ENCODE measurements at places on chromosomes 13 and 19.

GRCh38 chr13:47397739-47398138, 500.9 kb upstream of the HTR2A start:
- no peak for DNase-seq

- no peak for DNase-seq
Measured at GRCh38 chr13:79121286-79121685, 284.8 kb downstream of the RBM26 start.

- DNase-seq = no peak
Measured at GRCh38 chr13:73910733-73911132, 223.5 kb downstream of the KLF12 start.

DNA sequence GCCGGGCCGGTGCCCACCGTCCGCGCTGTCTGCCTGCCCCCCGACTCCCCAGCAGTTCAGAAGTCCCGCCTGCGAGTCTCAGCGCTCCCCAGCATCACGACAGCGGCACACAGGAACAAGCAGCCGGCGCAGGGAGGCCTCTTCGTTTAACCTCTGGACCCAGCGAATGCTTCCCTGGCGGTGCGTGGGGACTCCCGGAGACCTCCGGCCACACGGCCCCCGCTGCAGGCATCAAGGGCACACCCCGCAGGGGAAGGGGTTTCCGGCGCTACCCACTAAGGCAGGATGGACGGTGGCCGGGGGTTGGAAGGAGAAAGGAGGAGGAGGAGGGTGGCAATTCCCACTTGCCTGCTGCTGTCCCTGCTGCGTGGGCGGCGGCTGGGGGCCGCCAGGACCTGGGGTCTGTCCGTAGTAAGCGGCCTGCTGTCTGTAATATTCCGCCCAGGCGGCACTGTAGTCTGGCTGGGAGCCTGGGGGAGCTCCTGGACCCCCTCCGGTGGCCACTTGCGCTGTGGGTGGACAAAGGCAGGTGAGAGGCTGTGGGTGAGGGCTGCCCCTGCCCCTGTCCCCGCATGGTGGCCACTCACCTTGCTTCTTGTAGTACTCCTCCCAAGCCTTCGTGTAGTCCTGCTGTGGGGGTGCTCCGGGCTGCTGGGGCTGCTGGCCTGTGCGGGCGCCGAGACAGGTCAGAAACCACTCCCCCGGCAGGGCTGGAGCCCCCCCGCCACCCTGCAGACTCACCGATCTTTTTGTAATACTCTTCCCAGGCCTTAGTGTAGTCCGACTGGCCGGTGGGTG, 9.6 kb downstream of the KHSRP start:
- DNase-seq = no peak

GRCh38 chr13:66546534-66547379, 683.4 kb downstream of the PCDH9 start:
- DNase-seq = no peak

DNA sequence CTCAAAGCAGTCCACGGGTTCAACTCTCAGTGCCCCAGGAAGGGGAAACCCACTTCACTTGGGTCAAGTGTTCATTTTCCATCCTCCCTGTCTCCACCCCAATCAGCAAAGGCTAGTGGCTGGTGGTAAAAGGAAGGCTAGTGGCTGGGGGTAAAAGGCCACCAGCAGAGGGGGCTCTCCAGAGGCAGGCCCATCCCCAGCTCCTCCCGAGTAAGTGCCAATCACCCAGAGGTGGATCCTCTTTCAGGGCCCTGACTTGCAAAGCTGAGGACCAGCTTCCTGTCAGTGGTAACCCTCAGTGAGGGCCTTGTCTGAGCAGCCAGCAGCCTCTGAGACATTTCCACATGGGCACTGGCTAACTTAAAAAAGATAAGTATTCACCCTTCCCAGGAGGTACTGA, 22.0 kb upstream of the TPT1 start:
- DNase-seq = no peak

GRCh38 chr13:37868691-37869505, 674 bp downstream of the TRPC4 start:
- DNase-seq = no peak

DNA sequence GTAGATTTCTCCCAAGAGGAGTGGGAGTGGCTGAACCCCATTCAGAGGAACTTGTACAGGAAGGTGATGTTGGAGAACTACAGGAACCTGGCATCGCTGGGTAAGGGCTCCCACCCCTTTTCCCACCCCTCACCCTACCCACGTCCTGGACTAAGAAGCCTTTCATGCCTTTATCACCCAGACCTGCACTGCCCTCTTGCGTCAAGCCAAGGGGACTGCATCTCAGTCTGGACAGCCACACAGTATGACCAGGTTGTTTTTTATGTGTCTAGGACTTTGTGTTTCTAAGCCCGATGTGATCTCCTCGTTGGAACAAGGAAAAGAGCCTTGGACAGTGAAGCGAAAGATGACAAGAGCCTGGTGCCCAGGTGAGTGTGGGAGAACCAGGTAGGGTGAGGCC, 8.8 kb downstream of the ZFP28 start:
- no peak for DNase-seq

- no peak for DNase-seq
Measured at GRCh38 chr13:26370553-26370952, 116.6 kb downstream of the CDK8 start.

DNA sequence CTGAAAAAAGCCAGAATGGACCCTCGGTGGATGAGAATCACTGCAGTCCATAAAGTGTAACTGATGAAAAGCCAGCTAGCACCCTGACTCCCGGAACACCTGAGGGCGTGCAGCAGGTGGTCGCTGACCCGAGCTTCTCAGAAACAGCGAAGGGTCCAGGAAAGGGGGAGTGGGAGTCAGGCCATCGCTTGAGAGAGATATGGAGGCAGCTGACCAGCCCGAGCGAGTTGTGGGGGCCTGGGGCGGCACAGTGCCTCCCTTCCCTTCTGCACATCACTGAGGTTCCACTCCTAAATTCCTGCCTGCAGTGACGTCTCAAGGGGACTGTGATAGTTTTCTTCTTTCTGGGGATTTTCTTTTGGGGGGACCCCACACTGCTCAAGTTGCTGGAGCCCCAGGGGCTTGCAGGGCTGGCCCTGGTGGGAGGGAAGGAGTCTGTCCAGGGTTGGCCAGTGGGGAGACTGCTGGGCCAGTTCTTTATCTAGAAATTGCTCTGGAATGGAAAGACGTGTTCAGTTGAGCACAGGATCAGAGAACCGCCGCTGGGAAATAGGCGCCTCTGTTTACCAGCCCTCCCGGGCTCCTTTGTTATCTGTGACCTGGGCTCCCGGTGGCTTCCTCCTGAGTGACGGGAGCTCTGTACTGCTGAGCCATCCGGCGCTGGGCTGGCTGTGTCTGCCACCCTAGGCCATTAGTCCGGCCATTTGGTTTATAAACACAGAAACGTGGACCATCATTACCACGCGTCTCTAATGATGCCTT, 71.3 kb downstream of the RAB20 start:
- DNase-seq = no peak

GRCh38 chr19:13207846-13208671, 57.8 kb downstream of the IER2 start:
- DNase-seq = no peak

DNA sequence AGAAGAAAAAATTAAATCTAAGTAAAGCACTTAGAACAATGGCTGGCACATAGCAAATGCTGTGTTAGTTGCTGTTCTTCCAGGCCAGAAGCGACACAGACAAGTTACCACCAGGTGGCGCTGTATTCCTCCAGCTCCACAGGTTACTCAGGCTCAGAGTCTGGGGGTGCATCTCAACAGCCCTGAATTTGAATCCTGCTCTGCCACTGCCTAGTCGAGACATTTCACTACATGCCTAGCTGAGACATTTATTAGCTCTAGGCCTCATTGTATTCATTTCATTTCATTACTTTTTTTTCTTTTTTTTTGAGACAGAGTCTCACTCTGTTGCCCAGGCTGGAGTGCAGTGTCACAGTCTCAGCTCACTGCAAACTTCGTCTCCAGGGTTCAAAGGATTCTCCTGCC, 16.4 kb upstream of the CYP2B6 start:
- no peak for DNase-seq
